ENCODE measurements at places on chromosomes 2 and 18.

DNA sequence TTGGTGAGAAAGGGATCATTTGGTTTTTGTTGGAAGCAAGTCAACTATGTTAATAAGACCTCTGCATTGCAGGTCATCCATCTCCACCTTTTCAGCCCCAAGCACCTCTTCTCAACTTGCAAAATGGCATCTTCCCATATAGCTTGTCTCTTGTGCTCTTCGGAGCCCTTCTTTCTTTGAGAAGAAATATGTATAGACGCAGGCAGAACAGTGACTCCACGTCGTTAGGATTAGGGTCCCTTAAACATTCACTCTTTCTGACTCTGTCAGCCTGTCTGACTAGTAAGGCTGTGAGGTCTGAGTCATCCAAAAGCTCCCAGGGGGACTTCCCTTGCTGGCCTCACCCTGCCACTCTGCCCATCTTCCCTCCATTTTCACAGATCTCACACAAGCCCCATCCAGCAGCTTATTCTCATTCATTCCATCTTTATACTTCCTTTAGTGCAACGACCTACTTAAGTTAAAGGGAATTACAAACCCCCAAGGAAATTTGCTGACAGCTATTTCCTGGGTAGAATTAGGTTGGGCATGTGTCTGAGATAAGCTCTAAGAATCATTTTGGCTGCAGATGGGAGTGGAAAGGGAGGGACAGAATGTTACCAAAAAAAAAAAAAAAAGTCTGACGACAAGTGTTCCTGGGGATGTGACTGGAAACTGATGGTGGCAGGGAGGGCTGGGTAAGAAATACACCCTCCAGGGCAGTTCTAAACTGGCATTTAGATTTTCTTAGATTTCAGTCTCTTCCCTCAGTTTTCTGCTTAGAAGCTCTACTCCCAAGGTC is 37.7 kb upstream of the MEX3C start:
- no peak for DNase-seq

DNA sequence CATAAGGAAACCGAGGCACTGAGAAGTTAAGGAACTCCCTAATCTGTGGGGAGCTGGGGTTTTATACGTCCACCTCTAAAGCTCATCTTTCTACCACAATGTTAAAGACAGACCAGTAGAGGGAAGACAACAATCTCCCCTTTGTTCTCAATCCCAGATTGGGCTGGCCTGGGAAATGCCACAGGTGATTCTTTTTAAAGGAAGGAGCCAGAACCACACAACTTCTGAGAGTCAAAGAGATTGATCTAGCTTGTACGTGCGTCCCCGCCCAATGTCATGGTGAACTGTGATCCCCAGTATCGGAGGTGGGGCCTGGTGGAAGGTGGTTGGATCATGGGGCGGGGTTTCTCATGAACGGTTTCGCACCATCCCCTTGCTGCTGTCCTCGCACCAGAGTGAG is 81.8 kb upstream of the LCLAT1 start:
- DNase-seq: no peak

DNA sequence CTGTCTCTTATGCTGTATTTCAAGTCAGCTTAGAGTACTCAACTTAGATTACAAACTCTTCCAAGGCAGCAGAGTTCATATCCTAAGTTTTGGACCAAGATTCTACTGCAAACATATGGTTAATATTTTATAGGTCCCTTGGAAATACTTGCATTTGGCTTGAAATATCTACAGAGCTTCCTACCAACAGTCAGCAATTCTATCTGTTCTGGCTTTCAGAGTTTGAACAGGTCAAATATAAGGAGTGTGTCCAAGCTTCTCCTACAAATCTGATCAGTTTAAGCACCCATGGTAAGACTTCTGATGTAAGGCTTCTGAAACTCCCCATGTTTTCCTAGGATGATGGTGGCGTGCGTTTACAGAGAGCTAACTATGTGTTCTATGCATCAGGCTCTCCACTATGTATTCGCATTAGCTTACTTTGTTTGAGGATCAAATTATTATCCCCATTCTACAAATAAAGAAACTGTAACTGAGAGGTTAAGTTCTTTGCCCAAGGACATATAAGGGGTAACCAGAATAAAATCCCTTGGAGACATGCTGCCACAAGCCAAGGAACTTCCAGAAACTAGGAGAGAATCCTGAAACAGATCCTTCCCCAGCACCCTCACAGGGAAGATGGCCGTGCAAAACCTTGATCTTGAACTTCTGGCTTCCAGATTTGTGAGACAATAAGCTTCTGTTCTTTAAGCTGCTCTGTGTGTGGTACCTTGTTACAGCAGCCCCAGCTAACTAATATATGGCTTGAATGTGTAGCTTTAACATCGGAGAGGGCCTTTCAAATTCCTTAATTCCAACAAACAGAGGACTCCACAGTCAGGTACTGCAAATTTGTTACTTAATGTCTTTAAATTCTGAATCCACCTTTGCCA is 55.1 kb downstream of the ATP8B1 start:
- no peak for DNase-seq

GRCh38 chr2:3725458-3726250 is 22.3 kb downstream of the DCDC2C start:
- no peak for DNase-seq

GRCh38 chr18:7267973-7268372 is 37.1 kb downstream of the LRRC30 start:
- DNase-seq: no peak

GRCh38 chr2:42216694-42217093 is 47.5 kb downstream of the EML4 start:
- DNase-seq: no peak

DNA sequence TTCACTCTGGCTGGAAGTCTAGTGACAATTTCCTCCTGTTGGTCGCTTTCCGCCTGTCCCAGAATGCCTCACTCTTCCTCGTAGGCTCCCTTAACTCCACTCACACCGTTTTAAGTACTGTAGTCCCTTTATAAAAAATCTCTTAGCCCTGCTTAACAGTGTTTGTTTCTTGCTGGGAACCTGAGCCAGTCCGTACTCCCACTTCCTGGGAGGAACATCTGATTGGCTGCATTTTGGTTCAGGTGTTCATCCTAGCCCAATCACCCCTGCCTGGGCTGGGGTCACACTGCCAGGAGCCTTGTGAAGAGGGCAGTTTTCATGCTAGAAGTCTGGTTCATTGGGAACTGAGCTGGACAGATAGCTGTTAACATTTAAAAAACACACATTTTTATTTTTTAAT is 25.6 kb upstream of the TOGARAM2 start:
- no peak for DNase-seq

DNA sequence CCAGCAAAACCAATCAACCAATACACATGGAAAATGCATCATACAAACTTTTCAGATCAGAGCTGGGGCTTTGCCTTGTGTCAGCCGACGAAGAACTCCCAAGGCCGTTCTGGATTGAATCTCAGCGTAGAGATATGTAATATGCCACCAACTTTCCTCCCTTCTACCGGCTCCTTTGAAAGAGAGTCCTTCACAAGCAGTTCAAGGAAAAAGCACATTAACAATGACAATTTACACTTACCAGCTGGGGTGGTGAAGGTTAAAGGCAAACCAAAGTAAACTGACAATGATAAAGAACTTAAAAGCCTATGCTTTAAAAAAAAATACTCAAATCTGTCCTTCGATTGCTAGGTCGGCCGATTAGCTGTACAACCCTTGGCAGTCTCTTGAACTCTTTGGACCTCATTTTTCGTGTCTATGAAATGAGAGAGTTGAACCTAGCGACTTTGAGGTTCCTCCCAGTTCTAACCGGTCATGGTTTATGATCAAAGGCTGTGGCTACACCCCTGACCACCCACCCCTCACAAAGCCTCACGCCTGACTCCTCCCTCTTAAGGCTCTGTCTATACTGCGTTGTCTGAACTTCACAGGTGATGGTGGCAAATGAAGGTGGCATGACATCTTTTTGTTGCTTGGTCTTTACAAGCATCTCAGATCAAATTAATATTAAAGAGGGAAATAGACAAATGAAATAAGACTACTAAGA is 46.2 kb downstream of the BCL2 start:
- DNase-seq: no peak

GRCh38 chr2:54975598-54976492 is 74.4 kb downstream of the RTN4 start:
- no peak for DNase-seq

GRCh38 chr2:208172125-208172524 is 8.7 kb upstream of the CRYGA start:
- DNase-seq: no peak

DNA sequence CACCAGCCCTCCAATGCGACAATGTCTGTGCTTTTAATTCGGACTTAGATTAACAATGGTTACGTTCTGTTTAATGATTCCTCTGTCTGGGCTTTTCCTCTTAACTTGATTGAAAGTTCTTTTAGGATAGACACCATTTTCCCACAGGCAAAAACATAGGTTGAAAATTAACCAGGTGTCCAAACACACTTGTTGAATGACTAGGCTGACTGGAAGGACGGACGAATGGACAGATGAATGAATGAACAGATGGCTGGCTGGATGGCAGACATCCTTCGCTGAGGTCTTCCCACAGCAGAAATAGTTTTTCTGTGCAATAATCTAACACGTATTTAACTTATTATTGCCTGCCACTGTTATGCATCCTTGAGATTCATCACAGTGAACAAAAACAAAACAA is 298.8 kb downstream of the SRBD1 start:
- no peak for DNase-seq

GRCh38 chr18:12779043-12779442 is 76.2 kb downstream of the PSMG2 start:
- no peak for DNase-seq

All from thyroid gland (tissue), 4 donors.